ENCODE measurements at places on chromosomes 1 and 21.

DNA sequence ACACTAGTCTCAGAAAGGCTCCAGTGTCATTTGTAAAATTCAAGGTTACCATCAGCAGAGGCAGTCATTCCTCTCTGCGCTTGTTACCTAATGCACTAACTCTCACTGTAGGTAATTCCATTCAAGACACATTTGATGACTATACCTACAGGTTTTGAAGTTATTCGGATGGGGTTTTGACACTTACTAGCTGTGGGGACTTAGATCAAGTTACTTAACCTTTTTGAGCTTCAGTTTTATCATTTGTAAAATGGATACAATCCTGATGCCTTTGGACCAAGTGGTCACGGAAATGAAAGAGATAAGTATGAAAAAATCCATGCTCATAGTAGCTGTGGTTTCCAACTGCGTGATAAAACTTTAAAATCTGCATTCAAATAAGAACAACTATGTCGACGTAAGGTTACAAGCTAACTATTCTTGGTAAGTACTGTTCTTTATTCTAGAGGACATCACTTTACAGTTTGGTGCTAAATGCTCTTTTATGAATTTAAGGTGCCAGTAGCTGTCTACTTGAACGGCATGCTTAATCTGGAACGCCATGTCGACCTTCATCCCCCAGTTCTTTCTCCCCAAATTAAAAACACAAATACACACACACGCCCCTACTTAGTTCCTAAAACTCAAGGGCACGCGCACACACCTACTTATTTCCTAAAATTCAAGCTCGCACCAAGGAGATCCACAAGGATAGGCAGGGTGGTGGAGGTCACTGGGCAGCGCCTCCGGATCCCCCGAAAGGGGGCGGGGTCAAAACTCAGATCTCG lies 550 bp upstream of the NFYC start:
- DNase-seq = no peak

DNA sequence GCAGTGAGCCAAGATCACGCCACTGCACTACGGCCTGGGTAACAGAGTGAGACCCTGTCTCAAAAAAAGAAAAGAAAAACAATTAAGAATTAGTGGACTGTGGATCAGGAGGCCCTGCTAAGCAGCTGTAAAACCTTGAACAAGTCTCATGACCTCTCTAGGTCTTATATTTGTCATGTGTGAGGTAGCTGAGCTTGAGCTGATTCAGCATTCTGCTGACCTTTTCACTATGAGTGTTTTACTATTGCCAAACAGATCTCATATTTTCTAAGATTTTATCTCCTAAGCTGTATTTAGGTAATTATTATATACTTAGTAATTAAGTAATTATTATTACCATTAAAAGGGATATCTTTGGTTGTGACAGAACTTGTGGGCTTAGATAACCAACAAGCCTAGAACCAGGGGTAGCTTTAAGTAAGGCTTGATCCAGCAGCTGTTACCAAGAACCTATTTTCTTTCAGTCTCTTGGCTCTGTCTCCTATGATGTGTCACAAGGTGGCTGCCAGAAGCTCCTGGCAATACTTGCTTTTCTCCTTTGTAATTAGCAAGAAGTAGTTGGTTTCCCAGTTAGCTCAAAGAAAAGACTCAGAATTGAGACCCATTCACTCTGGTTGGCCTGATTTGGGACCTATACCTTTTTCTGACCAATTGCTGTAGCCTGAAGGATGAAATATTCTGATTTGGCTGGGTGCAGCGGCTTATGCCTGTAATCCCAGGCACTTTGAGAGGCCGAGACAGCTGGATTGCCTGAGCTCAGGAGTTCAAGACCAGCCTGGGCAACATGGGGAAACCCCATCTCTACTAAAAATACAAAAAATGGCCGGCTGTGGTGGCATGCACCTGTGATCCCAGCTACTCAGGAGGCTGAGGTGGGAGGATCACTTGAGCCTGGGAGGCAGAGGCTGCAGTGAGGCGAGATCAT lies 8.5 kb upstream of the ZC3H12A start:
- DNase-seq = no peak

- no peak for DNase-seq
Observed at GRCh38 chr1:103525114-103525606, 339 bp upstream of the RNPC3 start.

- DNase-seq = no peak
Observed at GRCh38 chr1:78369546-78369945, 121.2 kb upstream of the PTGFR start.

GRCh38 chr1:6281511-6282402 lies 20.9 kb upstream of the GPR153 start:
- DNase-seq = no peak

- no peak for DNase-seq
Observed at GRCh38 chr1:170732252-170732588, 68.3 kb downstream of the PRRX1 start.

DNA sequence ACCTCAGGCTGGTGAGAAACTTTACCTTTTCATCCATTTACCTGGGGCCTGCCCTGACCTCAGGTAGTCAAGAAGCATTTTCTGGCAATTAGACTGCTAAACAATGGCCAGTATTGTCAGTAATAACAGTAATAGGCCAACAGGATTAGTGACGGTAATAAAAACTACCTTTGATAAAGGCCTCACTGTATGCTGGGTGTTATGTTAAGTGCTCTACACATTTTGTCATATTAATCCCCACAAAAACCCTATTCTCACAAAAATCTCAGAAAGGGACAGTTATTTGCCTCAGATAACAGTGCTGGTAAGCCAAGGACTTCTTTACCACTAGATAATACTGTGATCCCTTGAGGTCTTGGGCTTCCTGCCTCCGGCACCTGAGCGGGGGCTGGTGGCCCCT lies 191.4 kb downstream of the FOXD2 start:
- no peak for DNase-seq

GRCh38 chr1:26828411-26828991 lies 2.0 kb downstream of the ZDHHC18 start:
- no peak for DNase-seq

- no peak for DNase-seq
Observed at GRCh38 chr1:210239349-210240111, 6.9 kb downstream of the SERTAD4 start.

GRCh38 chr1:64122588-64122987 lies 80.8 kb upstream of the UBE2U start:
- DNase-seq = no peak

DNA sequence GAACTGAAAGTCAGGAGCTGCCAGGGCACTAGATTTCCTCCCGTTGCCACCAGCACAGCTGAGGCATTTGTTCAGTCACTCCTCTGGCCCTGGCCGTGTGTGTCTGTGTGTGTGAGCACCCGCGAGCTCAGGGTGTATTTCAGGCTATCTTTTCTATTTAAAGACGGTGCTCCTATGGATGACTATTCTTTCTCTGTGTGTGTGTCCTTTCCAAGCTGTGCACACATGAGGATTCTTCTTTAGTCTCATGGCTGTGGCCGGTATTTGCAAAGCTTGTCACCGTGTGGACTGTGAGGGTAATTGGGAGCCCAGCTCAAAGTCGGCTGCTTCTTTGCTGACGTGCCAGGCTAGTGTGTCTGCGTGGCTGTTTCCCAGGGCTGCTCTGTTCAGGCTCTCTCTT lies 3.0 kb upstream of the KCND3 start:
- no peak for DNase-seq

GRCh38 chr1:48532976-48533375 lies 61.0 kb upstream of the SPATA6 start:
- no peak for DNase-seq
